ENCODE measurements at places on chromosomes 11 and 22.

DNA sequence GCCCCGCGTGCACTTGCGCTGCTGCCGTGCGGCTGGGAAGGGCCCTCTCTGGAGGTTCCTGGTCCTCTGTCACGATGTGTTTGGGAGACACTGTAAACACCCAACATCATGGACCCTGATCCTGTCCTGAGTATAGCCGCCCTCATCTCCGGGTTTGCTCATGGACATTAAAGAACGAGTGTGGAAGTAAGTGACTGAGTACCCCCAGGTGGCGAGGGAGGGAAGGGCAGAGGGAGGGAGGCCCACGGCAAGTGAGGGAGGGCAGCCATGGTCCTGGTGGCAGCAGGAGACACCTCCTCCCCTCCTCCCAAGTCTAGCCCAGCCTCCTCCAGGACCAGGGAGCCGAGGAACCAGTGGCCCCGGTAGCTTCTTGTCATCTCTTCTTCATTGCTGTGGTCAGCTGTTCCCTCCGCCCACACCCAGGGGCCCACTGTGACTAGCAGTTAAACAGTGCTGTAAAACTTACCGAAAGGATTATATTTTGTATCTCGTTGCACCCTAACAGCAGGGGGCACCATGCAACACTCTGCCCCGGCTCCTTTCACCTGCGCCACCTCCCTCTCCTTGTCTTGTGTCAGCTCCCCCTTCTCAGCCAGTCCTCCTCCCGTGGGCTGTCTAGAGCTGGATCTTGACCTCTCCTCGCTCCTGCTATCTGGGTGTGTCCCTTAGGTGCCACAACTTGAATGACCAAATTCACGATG, 566.5 kb upstream of the B3GAT1 start:
- no peak for DNase-seq

GRCh38 chr22:48700566-48701295, 1126.9 kb downstream of the BRD1 start:
- no peak for DNase-seq

GRCh38 chr22:42948294-42948693, 66.7 kb downstream of the PACSIN2 start:
- no peak for DNase-seq

DNA sequence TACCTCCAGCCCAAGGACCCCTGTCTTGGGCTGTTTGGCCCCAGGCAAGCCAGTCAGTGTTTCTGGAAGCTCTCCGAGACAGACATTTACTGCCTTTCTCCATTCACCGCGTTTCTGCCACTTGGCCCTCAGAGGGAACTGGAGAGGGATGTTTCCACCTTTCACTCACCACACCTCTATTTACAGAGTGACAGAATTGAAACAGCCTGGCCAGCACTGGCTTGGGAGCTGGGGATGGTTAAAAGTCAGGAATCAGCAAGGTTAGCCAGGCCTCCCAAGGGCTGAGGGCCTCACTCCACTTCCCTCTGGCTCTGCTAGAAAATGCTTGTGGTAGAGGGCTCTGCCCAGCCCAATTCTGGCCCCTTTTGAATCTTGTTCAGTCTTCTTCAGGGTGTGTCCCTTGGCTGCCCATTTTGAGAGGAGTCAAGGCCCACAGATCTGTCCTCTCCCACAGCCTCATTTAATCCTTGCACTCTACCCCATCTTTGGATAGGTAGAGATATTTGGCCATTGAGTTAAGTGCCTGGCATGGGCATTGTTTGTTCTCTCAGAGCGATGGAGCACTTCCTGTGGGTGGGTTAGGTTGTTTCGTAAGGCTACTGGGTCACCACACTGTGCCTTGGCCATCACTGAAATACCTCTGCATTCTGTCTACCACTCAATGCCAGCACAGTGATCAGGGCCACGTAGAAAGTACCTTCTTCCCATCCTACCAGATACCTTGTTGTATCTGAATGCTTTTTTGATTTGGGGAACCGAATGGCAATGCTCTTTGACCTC, 119.2 kb downstream of the MICAL2 start:
- no peak for DNase-seq

GRCh38 chr11:27603376-27603990, 96.8 kb downstream of the BDNF start:
- no peak for DNase-seq

DNA sequence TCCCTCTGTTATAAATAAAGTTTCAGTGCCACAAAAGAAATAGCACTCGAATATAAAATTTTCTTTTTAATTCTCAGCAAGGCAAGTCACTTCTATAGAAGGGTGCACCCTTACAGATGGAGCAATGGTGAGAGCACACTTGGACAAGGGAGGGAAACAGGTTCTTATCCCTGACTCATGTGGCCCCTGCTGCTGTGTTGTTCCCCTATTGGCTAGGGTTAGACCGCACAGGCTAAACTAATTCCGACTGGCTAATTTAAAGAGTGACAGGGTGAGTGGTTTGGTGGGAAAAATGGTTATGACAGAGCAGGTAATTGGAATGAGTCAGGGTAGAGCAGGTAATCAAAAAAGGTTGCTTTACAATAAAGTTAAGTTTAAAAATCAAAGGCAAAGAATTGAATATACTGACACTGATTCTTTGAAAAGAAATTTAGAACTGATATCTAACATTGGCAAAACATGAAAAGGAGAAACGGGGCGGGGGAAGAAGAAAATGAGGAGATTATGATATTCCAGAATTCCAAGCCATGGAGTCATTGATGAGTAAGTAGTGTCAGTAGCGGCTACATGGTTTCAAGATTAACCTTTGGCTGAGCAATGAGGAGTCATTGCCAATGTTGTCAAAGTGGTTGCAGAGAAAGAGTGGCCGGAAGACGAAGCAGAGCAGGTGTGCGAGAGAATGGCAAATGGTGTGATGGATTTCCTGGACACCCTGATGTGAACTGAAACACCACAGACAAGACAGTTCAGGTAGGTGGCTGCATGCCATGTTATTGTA, 48.4 kb upstream of the MRGPRX1 start:
- no peak for DNase-seq

GRCh38 chr22:39173787-39174497, 21.5 kb upstream of the CBX7 start:
- no peak for DNase-seq

DNA sequence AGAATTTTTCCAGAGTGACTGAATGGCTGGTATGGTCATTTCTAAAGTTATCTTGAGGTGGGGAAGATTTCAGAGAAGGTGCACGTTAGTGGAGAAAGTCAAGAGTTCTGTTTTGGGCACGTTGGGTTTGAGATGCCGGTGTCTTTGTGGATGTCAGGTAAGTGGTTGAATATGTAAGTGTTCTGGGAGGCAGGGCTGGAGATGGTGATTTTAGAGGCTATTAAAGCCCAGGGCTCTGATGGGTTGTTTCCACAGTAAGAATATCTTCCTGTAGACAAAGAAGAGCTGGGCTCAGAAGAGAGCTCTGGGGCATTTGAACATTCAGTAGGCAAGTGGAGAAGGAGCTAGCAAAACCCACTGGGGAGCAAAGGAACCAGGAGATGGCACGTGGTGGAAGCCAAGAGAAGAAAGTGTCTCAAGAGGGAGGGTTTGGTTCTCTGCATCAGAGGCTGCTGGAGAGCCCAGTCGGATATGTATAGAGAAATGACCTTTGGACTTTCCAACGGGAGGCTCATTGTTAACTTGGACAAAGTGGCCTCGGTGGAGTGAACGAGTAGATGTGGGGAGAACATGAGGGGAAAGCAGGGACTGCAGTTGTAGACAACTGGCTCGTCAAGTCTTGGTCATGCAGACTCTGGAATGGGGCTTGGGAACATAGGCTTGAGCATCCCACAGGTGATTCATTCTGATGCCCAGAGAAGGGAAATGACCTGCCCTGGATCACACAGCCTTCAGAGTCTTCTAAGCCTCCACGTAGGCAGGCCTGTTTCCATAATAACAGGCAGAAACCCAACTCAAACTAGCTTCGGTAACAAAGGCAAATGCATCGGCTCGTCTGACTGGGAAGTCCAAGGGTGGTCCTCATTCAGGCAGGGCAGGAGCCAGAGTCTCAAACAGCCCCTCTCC, 98.4 kb upstream of the PARVA start:
- no peak for DNase-seq

DNA sequence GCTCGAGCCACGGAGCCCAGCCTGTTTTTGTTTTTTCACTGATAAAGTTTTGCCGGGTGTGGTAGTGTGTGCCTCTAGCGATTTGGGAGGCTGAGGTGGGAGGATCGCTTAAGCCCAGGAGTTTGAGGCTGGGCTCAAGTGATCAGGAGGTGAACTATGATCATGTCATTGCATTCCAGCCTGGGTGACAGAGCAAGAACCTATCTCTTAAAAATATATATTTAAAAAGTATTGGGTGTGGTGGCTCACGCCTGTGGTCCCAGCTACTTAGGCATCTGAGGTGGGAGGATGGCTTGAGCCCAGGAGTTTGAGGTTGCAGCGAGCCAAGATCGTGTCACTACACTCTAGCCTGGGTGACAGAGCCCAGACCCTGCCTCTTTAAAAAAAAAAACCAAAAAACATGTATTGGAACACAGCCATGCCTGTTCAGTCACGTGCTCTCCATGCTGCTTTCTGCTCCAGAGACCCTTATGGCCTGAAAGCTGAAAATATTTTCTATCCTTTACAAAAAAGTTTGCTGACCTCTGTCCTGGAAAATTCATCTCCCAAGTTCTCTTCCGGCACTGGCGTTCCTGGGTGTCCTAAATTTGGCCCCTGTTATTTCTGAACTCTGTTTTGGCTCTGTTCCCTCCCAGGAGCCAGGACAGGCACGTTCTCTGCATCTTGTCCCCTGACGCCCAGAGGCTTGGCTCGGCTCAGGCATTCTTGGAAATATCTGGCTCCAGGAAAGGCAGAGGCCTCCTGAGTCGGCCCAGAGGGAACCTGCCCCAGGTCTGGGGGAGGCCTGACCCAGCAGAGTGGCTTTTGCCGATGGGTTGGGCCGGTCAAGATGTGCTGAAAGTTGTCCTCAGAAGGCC, 61.3 kb upstream of the PPP6R3 start:
- no peak for DNase-seq

GRCh38 chr11:44627911-44628729, 62.7 kb downstream of the CD82 start:
- DNase-seq: no peak

GRCh38 chr11:19988598-19988997, 171.7 kb downstream of the DBX1 start:
- no peak for DNase-seq

DNA sequence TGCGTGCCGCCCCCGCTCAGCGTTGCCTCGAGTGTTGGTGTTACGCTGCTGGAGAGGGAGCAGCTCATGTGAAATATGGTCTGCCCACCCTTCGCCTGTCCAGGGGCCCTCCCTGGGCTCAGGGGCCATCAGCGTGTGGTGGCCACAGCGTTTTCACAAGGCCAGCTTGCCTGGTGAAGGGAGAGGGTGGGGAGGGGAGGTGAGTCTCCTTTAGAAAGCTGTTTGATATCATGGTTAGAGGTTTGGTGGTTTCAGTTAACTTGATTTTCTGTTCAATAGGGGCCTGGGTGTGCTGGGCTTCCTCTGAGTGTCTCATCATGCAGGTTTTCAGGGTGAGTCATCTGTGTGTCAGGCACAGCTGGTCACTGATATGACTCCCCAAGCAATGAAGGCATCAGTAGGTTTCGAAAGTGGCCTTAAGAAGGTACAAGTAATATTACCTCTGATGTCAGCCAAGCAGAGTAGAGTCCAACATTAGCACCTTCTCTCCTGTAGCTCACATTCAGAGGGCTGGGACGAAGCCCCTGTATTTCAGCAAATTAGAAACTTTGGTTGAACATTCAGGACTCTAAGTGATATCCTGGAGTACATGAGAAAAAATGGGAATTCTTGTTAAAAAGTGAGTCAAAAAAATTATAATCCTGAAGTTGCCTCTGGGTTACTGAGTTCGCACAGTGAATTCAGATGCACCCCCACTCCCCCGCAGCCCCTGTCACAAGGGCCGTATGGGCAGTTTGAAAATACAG, 172.5 kb downstream of the TBC1D22A start:
- no peak for DNase-seq

GRCh38 chr11:65310215-65310614, 4.5 kb upstream of the CDC42EP2 start:
- DNase-seq: no peak

DNA sequence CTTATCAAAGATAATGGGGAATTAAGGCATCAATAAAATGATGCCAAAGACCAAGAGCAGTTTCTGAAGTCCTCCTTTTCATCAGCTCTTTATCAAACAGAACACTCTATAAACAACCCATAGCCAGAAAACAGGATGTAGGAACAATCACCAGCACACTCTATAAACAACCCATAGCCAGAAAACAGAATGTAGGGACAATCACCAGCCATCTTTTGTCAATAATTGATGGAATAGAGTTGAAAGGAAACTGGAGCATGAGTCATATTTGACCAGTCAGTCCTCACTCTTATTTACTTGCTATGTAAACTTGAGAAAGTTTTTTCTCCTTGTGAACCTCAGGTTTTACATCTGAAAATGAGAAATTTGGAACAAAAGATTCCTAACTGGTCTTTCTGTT, 10.0 kb downstream of the MS4A2 start:
- DNase-seq: no peak

DNA sequence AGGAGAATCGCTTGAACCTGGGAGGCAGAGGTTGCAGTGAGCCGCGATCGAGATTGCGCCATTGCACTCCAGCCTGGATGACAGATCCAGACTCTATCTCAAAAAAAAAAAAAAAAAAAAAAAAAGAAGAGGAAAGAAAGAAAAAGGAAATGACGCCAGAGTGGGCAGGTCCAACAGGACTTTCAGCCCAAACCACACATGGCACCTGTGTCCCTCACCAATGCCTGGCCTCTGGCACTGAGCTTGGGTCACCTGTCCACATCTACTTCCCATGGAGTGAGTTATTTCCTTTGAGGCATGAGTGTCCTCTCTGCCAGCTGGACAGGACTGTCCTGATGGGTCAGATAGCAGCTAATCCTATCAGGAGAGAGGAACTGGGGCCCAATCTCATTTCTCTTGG, 15.2 kb upstream of the GCAT start:
- DNase-seq: no peak

- no peak for DNase-seq
Observed at GRCh38 chr22:36806835-36807234, 10.0 kb downstream of the PVALB start.

GRCh38 chr11:71298016-71298550, 45.7 kb upstream of the SHANK2 start:
- DNase-seq: no peak

- DNase-seq: no peak
Observed at GRCh38 chr11:72348250-72348649, 86.1 kb downstream of the CLPB start.

DNA sequence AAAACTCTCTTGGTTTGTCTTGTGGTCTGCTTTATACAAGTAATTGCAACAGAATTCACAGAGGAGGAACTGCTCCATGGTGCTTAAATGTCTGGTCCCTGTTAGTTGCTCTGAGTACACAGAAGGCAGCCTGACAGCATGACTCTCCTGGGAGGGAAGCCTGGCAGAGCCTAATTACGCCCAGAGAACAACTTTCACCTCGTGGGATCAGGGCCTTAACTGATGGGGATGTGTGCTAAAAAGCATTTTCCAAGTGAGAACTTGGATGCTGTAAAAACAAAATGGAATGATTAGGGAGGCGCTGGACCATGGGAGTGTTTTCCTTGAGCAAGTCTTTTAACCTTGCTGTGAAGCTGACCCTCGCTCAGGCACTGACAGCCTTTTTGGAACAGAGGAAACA, 154.0 kb upstream of the TENM4 start:
- no peak for DNase-seq
